ENCODE measurements at places on chromosomes 4 and X.

GRCh38 chr4:41217374-41217773, 3.0 kb upstream of the APBB2 start:
- no peak for DNase-seq

DNA sequence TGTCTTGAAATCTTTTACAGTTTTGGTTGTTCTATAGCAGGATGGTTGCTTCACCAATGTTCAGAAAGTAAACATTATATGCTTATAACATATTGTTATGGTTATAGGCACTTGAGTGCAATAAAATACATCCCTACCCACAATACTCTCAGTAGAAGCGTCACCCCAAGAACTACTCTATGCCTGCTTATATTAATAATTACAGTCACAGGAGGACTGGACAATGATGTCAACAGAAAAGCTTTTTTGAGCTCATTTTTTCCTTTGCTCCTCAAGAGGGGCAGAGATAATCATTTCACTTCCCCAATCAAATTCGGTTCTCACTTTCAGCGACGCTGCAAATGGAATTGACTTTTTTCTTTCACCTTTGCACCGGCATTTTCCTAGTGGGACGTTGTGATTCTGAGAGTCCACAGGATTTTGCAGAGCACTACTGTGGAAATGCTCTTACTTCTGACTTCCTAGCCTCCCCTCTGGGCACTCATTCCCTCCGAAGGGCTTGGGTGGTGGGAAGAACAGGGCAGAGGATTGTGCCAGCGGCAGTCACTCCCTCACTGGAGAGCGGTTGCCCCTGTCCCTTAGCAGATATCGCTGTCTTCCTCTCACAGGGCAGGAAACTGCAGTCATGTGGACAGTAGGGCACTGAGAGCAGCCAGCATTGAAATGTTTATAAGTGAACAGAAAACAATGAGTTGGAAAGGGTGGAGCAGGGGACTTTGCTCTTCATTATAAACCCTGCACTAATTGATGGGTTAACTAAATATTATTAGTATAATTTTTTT, 24.9 kb upstream of the SGMS2 start:
- no peak for DNase-seq

DNA sequence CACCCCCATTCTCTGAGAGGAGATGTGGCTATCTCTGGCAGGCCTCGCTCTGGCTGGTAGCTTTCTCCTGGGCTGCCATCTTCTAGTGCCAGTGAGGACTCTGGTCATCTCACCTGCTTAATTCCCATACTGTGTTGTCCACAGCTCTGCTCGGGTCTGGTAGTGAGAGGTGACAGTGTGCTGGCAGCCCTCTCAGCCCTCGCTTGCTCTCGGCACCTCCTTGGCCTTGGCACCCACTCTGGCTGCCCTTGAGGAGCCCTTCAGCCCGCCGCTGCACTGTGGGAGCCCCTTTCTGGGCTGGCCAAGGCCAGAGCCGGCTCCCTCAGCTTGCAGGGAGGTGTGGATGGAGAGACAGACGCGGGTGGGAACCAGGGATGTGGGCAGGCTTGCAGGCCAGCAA, 52.7 kb downstream of the CPLX1 start:
- DNase-seq = no peak

- no peak for DNase-seq
These were observed 20.3 kb upstream of the ABCG2 start for GRCh38 chr4:88178626-88179231.

DNA sequence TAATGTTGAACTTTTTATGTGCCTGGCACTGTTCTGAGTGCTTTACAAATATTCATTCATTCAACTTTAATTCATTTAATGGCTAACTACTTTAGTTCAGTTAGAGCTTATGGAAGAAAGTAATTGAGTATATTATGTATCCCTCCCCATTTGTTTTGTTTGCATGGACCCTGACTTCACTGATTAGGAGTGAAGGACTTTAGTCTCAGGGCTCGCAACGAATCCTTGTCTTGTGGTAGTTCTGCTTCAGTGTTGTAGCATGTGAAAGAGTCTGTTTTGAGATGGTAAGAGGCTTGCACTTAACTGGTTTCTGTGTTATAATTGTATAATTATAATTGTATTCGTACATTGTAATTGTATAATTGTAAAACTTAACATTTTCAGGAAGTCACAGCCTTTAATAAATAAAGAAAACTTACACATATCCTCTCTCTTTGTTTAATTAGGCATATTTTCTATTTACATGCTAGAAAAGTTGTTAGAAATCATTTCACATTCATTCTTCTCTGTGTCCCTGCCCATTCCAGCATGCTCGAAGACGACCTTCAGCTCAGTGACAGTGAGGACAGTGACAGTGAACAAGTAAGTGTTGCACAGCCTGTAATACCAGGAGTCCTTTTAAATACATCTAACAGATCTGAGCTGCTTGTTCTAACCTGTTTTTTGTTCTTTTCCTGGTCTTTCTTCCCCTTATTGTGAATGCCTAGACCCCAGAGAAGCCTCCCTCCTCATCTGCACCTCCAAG, 115.1 kb downstream of the KLHL8 start:
- DNase-seq = no peak

GRCh38 chrX:19293606-19294325, 50.0 kb upstream of the PDHA1 start:
- DNase-seq = no peak

DNA sequence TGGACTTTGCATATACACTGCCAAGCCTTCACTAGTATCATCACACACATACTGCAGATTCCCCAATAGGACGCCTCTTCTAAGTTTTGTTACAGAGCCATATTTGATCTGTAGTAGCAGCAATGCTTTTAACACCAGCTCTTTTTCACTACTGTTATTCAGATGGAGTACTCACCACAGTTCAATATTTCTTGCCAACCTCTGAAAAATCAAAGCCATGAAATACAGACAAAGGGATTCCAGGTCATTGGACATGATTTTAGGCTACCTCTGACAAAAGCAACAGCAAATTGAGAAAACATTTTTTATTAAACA, 390.7 kb upstream of the ADGRL3 start:
- no peak for DNase-seq

DNA sequence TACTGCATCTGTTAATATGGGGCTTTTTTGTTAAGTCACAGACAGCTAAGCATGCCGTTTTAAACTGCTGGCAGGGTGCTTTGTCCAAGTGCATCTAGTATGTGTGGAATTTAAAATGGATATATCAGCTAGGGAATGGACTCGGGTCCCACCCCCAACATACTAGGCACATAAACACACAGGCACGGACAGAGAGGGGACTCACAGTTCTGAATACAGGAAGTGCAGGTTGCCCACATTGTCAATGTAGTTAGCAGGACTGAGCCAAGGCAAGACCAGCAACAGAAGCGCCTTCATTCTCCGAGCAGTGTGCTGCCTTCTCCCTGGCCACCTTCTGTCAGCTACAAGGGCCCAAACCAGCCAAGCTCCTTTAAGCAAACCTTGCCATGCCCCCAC, 33.6 kb downstream of the LNX1 start:
- DNase-seq = no peak

DNA sequence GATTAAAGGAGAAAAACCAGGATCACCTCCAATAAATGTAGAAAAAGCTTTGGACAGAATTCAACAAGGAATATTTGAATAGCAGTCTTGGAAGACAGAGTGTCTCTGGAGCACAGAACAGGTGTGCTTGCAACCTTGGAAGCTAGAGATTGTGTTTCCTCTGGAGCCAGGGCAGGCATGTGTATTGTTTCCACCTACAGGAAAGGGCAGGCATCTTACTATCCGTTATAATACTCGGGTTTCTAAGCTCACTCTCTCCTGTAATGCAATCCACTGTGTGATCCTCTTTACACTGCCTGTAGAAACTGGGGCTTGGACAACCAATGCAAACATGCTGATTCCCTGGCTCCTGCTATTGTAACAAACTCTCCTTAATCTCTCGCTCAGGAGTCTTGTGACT, 14.4 kb downstream of the CCDC110 start:
- DNase-seq = no peak

- DNase-seq = no peak
These were observed 1018.8 kb upstream of the HS3ST1 start for GRCh38 chr4:12447451-12447850.

DNA sequence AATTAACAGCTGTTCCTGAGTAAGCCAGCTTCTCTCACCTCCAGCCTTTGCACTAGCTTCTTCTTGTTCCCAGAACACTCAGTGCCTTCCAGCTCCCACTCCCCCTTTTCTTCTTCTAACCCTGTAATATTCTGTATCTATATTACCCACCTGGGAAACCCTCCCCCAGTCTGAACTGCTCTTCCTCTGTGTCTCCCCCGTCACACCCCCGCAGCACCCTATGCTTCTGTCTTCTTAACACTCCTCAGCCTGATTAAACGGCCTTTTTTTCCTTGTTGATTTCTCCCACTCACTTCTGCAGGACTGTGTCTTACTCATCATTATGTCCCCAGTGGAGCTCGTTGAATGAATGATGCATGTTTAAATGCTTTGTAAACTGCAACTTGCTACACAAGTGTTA, 9.0 kb upstream of the LONRF3 start:
- DNase-seq = no peak

- no peak for DNase-seq
These were observed 24.8 kb upstream of the ACSL1 start for GRCh38 chr4:184850431-184851199.

GRCh38 chrX:138014577-138014976, 448.6 kb downstream of the ZIC3 start:
- DNase-seq = no peak

GRCh38 chrX:115029869-115030570, 12.6 kb upstream of the IL13RA2 start:
- DNase-seq = no peak

DNA sequence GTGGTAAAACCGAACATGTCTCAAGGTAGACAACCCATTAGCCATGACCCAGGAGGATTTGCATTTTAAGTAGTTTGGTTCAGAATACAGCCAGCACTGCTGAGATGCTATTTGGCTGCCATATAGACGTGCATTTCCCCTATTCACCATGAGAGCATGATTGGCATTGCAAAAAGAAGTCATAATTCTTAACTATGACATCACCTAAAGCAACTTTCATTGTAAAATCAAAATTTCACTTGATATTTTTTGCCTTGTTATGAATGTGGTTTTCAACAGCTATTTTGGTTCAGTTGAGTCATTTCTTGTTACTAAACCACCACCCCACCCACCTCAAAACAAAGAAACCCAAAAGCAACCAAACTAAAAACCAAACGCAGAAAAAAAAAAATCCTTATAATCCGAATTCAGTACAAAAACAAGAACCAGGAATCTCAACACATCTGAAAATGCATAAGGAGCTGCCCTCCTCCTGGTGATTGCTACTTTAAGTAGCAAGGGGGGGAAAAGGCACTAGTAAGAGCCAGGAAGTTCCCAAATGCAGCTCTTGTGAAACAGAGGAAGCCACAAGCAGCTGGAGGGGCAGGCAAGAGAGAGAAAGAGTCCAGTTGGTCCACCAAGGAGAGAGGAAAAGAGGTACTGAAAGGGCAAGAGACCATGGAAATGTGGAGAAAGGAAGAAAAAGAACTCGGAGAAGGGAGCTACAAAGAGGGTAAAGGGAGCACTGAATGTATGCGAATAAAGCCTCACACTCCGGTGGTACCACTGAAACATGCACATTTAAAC, 3.1 kb downstream of the SLITRK4 start:
- no peak for DNase-seq

DNA sequence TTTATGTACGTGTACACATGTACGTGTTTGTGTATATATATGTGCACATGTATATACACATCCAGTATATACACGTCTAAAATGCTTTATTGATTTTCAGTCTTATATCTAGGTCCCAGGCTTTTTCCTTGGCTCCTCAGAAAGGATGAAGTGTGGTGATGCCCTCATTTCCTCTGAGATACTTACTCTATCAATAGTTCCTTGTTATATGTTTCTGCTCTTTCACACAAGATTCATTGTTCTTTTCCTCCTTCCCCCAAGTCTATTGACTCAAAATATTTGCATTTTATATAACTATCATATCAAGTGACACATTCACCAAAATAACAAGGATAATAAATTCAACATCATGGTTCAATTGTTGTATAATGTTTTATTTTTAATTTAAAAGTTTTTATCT, 359.2 kb downstream of the EPHA5 start:
- no peak for DNase-seq

- no peak for DNase-seq
These were observed 106.8 kb upstream of the CBLL2 start for GRCh38 chrX:22165732-22166457.

GRCh38 chr4:7338876-7339623, 95.7 kb downstream of the PSAPL1 start:
- no peak for DNase-seq

DNA sequence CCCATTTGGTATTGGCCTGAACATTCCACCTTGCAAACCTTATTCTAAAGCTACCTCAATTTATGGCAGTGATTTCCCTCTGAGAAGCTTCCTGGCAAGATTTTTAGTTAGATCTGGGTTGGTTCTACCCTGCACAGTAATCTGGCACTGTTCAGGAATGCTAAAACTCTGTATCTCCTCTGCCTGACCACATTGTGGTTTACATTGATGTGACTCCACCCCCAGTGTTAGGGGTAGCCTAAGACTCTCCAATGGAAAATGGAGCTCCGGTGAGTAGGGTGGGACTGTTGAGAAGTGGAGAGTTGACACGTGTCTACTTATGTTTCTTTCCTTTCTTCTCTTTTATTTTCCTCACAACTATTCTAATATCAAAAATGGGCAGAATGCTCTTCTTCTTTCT, 45.4 kb downstream of the BMPR1B start:
- DNase-seq = no peak

Measured in suprapubic skin (tissue), 4 donors.